Vagina (tissue), 2 donors: ENCODE measurements at places on chromosomes 2 and 18. TPM values are rescaled to one million over a fixed set of nuclear protein-coding genes. Genes with fewer than 3 reads are reported as not detected.

Gene GRB14
- 2.7 TPM for total RNA-seq

Gene POTEJ
- not detected for total RNA-seq

Gene FEV
- not detected for total RNA-seq

Gene DUSP2
- 14.0 TPM for total RNA-seq

DNA sequence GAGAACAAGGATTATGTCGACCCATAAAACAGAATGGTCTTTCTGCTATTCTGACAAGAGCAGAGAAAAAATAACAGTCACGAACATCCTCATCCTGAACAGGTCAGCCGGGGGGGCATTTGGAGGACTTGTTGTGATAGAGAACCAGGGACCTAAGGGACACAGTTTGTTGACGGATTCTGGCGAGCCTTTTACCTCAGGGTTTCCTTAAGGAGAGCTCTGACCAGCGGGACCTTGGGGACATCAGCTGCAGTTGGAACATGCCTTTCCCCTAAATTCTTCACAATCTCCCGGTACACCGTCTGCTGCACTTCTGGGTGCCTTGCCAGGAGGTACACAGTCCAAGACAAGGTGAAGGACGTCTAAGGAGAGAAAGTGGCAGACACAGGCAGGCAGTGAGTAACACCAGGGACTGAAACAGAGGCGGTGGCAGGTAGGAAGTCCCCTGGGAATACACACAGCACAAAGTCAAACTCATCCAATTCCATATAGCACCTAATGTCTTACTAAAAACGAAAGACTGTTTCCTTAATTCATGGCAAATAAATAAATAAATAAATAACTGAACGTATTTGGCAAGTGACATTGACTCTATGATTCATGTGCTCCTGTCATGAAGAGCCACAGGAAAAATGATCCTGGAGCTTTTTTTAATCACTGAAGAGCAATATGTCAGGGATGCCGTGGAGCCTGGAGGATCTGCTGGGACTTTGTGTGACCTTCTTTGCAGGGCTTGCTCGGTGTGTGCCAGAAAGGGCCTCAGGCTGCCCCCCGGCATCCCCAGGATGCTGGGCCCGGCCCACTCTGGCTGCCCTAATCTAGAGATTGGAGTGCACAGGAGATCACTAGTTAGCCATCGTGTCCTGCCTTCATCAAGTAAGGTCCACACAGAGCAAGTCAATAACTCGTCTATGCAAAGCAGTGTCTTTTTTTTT is 24.7 kb downstream of the CYP27C1 start:
- H3K4me3 ChIP-seq, result no peak overlapping the region
- peak overlapping the region; percentile 73 for H3K27ac ChIP-seq
- no peaks in the 10 kb centered on the region for H3K36me3 ChIP-seq
- H3K4me1 ChIP-seq, result peaks cover 8% of the 10 kb centered on the region
- DNase-seq, result no peak

DNA sequence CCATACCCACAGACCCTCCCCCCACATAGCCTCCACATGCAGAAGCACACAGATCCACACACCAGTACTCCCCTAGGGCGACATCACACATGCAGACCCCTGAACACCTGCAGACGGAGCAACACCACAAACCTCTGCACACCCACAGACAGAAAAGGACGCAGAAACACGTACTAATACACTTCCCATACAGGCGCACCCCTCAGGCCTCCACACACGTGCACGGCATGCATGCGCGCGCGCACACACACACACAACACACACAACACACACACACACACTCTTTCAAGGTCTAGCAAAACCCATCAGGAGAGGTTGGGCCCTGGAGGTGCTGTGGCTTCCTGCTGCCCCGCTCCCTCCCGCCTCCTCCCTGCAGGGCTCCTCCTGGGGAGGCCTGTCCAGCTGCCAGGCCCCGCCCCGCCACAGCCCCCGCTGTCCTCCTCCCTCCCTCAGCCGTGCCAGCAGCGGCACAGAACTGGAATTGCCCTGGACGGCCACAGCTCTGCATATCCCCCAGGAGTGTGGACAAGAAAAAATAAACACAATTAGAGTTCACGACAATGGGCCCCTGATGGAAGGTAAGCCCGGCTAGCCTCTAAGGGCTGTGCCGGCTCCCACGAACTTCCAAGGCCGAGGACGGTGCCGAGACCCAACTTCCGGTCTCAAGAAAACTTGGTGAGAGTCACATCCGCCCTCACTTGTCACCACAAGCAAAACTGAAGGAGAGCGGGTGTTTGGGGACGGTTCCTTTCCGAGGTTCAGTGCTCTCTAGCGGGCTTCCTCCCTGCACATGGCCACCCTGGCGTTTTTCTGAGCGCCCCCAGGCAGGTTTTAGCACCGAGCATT is 6.8 kb downstream of the ZFP36L2 start:
- H3K27ac ChIP-seq, result peak overlapping the region; percentile 99
- H3K36me3 ChIP-seq, result peaks cover 26% of the 10 kb centered on the region
- H3K4me3 ChIP-seq, result peak overlapping the region; percentile 99
- DNase-seq, result peak; percentile 94
- H3K27me3 ChIP-seq, result no peaks in the 10 kb centered on the region
- peaks cover 45% of the 10 kb centered on the region for H3K4me1 ChIP-seq

DNA sequence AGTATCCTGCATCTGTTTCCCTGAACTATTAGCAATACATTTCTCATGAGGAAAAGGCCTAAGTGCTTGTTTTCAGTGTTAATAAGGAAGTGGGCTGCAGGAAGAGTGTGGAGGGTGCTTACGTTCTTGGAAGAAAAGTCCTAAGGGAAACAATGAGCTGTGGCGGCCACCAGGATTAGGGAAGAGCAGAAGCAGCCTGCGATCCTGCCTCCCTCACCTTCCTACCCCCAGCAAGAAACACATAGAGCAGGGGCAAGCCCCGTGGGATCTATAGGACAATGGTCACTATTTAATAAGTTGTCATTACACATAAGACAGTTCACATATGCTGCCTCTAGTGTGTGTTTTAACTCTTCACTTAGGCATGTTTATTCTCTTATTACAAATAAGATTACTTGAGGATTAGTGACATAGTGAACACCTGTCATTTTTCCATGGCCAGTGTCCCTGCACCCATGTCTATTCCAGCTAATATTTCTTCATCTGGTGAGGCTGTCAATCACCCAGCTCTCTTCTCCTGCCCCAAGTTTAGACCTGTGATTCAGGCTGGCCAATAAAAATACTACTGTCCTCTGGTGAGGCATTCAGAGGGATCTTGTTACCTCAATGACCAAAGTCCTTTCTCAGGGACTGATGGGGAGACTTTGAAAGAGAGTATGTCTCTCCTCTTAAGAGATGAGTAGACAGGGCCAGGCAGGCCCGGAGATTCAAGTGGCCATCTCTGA is 510.9 kb upstream of the CELF4 start:
- H3K27me3 ChIP-seq, result no peaks in the 10 kb centered on the region
- H3K4me3 ChIP-seq, result no peak overlapping the region
- H3K4me1 ChIP-seq, result no peaks in the 10 kb centered on the region
- H3K27ac ChIP-seq, result no peak overlapping the region

DNA sequence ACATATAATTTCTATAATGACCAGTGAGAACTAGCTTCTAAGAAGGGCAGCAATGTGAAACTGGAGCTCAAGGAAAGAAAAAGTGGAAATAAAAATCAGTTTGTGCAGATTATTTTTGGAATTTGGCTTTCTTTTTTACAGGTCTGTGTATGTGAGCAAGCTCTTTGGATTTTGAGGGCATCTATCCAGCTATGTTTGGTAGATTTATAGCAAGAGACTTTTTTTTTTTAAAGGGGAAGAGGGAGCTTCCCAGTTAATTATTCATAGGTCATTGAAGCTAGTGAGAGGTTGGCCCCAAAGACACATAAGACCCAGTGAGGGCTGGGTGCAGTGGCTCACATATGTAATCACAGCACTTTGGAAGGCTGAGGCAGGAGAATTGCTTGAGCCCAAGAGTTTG is 24.0 kb upstream of the COLEC12 start:
- H3K27me3 ChIP-seq, result no peaks in the 10 kb centered on the region
- no peak for DNase-seq
- no peaks in the 10 kb centered on the region for H3K36me3 ChIP-seq
- H3K4me1 ChIP-seq, result peaks cover 11% of the 10 kb centered on the region
- H3K27ac ChIP-seq, result peak overlapping the region; percentile 34
- H3K4me3 ChIP-seq, result no peak overlapping the region
